Activated T-cell treated with anti-CD3 and anti-CD28 coated beads for 1 hour (primary cell): ENCODE measurements at places on chromosomes 2 and 18.

DNA sequence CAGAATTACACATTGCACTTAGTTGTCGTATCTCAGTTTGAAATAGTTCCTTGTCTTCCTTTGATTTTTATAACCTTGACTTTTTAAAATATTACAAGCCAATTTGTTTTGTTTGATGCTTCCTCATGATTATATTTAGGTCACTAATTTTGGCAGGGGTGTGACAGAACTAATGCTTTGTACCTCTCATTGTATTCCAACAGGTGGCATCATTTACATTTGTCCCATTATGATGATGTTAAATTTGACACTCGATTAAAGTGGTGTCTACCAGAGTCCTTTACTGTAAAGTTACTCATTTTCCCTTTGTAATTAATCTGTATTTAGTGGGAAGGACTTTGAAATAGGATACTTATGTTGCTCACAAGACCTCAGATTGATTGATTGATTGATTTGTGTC lies 21.5 kb upstream of the MFSD2B start:
- no peak for DNase-seq

DNA sequence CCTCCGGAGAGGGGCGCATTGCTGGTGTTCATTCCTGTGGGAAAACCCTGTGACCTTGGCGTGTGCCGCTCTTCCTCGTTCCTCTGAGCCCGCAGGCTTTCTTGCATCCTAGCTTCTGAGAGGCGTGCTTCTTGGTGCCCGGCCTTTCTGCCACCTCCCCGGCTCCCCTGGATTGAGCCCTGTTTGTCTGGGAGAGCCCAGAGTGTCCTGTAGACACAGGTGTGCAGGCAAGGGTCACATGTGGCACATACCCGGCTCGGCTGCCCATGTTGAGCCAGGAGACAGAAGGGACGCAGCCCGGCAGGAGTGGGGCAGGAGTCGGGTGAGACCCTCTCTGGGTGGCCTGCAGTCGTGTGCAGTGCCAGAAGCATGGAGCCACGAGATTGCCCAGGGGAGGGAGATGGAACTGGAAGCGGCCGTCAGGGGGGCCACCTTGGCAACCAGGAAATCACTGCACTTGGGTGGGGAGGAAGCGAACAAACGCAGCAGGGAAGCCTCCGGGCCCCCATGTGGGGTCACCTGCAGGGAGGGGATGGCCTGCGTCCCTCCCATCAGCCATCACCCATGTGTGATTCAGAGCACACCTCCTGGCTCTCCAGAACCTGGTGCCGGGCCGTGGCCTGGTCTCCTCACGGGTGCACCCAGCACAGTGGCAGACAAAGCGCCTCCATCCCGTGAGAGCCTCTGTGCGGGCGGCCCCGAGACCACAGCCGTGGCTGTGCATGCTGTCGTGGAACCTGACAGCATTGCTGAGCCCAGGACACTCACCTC lies 92.9 kb downstream of the SH3BP4 start:
- no peak for DNase-seq

GRCh38 chr2:159737292-159737916 lies 25.1 kb downstream of the MARCHF7 start:
- DNase-seq: no peak

DNA sequence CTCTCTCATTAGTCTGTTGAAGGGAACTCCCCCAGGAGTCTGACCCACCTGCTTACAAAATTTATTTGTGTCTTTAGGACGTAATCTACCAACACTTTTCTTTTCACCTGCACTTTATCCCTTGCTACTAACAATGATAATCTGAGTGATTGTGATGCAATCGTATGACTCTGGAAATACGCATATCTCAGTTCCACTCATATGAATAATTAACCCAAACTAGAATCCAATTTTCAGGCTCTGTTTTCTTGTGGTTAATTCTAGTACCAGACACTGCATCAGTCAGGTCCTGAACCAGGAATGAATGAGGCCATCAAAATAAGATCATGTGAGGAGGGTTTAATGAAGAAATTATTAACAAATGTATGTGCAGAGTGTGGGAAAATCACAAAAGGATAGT lies 158.4 kb upstream of the SRD5A2 start:
- no peak for DNase-seq

- no peak for DNase-seq
Measured at GRCh38 chr2:159153951-159154350, 132.6 kb downstream of the WDSUB1 start.

- no peak for DNase-seq
Measured at GRCh38 chr2:177909962-177910361, 162.6 kb downstream of the PDE11A start.

DNA sequence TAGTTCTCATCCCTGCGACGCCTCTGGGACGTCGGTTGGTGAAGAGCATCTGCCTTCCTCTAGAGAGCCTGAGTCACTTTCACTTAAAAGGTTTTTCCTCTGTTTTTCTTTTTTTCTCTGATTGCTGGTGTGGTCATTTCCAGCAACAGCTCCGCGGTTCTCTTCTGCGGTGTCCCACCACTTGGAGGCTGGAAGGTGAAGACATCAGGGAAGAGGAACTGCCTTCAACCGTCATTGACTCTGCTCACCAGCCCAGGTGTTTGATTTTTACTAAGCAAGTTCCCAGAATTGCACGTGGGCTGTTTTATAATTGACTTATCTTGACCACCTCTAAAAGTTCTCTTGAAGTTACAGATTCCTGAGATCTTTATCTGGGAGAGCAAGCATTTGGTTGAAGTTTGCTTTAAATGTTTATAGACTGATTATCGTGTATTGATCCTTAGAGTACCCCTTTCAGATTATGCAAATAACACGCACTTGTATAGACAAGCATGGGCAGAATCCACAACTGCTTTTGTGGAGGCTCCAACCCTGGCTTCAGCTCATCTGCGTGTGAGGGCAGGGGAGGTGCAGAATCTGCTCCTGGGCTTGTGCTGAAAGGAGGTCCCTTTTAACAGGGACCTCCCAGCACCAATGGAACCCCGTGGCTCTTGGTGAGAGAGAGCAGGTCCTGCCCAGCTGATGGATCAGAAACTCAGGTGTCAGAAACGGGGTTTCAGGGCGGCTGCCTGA lies 3.5 kb downstream of the CTDP1 start:
- DNase-seq: no peak
